ENCODE measurements at places on chromosomes 7 and 10.

GRCh38 chr10:132664407-132664806 is 121.5 kb downstream of the NKX6-2 start:
- no peak for DNase-seq

DNA sequence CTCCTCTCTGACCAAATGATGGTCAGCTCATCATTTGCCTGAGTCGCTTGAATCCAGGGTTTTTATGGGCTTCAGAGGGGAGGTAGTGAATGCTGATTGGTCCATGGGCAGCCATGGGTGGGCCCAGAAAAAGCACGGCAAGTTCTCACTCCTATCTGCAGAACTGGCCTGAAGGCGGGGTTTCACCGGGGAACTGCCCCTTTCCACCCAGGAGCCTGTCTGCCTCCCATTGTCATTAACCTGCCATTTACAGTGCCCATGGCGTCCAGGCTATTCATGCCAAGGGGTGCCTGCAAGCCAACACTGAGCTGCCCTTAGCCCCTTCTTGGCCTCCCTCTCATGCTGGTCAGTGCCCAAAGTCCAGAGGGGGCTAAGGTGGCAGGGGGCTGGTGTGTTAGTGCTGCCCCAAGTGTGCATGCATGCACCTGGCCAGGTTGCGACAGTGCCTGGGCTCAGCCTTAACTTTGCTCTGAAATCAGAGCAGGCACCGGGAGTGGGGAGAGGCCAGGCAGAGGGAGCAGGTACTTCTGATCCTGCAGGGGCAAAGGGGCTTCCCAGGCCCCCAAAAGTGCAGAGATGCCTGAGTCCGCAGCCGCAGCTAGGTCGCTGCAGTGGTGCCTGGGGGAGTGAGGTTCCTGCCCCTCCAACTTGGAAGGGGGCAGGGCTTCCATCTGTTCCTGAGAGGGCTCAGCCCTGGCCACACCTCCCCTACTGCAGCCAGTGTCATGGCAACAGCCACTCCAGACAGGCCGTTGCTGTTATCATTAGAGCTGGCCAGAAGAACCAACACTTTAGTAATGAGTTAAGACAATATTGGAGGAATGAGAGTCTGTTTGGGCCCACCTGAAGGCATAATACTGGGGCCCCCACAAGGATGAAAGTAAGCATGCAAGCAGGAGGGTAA is 561.6 kb downstream of the GRM8 start:
- DNase-seq, result no peak

DNA sequence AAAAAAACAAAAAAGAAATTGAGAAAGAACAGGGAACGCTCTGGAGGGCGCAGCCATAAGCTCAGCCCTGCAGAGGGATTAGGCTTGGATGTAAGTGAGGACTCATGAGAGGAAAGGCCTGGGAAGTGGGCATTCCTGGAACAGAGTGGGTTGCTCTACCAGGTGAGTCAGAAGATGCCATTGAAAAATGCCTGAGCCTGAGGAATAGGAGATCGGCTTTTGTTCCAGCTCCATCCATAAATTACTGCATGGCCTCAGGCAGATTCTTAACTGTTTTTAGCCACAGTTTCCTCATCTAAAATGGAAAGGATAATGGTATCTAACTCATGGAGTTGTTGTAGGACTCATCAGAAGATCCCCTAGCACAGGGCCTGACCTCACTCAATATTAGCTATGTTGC is 1.1 kb upstream of the RGR start:
- DNase-seq, result no peak

GRCh38 chr10:107614939-107615685 is 450.6 kb upstream of the SORCS1 start:
- DNase-seq, result no peak

DNA sequence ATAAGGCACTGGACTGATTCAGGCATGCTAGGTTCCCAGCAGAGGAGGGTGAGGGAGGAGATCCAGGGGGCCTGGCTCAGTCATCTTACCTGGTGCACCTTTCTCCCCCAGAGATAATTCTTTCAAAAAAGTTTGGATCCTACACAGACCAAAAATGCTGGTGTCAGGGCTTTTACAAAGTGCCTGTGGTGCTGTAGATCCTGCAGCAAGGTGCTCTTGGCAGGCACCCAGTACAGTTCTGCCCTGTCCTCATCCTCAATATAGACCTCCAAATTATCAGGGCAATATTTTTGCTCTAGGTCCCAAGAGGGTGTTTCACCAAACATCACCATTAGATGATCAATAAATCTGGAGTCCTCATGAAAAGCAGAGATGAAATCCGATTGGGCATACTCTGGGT is 78.5 kb upstream of the IGFBP3 start:
- DNase-seq, result no peak

DNA sequence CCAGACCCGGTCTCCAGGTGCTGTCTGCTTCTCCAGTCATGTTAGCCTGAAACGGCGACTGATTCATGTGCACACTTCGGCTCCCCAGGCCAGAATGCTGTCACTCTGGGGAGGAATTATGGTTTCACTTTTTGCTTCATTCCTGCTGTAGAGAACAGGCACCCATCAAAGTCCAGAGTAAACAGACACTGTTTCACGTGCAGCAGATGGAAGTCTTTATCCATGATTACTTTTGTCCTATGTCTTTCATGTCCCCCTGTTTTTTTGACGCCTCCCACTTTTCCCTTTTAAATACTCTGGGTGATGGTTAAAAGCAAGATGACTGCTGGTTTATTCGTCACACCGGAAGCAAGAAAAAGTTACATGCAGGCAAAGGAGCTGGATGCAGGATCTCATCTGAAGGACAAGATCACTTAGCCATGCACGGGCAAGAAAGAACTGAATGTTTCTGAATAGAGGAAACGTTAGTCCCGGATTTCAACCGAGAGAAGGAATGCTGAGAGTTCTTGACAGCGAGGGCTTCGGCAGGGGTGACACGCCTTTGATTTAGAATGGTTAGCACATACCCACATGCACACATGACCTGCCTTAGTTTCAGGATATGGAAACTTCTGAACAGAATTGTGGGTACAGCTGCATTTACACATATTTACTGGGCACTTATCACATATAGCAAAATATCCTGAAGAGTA is 250.0 kb upstream of the KLF6 start:
- DNase-seq, result no peak

DNA sequence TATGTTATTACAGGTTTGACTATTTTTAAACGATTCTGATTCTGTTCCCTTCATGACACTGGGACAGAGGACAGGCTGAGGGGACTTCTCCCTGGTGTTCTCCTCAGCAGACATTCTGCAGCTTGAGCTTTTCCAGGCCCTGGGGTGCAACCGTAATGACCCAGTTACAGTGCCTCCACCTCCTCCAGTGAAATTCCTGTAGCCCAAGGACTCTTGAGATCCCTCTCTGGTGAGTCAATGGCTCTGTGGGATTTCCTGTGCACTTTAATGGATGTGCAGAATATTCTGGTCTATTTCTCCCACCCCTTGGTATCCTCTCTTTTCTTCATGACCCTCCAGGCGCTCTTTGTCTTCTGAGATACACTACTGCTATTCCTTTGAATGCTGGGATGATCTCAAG is 319.3 kb downstream of the INHBA start:
- DNase-seq, result no peak

DNA sequence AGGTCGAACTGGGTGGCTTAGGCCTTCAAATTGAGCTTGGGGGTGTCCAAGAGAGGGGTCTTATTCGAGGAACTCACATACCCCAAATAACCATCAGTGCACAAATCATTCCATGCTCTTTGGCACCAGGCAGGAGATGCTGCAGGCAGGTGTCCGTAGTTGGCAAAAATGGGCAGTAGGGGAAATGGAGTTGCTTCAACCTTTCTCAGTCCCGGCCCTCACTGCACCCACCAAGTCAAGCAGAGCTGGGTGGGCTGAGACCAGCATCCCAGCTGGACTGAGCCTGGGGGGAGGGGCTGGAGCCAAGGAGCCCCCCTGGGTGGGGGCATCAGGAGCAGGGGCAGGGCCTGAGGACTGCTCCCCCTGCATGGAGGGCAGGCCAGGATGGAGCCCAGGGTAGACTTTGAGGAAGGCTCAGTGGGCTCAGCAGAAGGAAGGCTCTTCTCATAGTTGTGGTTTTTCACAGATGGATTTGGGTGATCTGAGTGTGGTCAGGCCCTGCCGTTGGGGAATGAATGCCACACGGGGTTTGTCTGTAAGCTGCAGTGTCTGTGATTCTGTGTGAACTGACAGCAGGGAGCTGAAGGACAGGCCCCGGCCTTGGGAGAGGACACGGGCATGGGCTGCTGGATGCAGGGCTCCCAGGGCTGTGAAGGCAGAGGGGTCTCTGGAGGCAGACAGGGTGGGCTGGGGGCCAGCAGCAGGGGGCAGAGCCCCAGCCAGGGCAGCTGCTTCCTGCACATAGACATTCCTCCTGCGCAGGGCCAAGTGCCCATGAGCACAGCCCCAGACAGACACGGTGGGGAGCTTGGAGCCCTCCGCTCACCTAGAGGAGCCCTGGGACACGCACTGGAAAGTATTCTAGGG is 144.5 kb downstream of the ADCY1 start:
- no peak for DNase-seq

DNA sequence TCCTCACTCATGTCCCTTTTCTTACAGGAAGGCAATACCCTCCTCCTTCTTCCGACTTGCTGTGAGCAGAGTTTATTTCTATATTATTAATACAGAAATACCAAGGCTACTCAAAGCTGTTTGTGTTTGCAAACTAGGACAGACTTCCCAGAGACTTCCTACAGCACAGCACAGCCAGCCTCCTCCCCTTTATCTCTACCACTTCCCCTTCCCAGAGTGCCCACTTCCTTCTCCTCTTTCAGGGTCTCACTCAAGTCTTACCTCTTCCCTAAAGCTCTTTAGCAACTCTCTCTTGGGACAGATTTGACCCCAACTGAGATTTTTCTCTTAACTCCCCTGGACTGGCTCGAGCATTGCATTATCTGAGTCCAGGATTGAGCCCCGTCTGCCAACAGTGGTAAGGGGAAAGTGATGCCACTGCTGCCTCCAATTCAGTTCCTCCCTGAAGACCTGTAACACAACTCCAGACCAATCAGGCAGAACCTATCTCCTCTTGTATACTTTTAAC is 5.5 kb upstream of the LRGUK start:
- DNase-seq, result no peak

DNA sequence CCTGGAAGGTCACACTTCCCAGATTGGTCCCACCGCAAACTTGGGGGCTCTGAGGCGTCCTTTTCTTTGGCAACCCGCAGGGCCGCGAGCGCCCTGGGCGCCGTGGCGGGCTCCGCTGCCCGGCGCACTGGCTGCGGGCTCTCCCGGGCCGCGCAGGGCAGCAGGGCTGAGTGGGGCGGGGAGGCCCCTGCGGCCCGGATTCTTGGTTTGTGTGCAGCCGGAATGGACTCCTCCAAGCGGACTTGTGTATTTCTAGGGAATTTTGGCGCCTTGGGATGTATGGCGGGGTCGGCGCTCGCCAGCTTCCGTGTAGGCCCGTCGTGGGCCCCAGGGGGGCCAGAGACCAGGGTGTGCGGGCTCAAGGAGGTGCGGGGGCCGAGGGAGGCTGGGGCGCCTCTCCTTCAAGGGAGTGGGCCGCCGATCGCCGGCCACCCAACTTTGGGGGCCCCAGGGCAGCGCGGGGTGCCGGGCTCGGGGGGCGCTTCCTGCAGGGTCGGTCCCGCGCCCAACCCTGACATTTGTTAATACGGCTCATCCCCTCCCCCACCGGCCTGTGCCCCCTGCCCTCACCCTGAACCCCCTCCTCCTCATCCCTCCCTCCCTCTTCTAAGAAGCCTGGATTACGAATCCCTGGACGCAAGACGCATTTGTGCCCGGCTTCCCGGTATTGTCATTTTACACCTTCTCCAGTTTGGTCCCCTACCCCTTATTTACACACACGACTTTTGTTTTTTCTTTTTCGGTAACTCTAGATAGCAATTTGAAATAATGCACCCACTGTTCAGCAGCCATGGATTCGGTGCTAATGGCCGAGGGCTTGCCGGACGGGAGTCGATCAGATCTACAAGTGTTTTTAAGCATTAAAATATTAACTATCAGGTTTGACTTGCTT is 2.5 kb downstream of the TCF7L2 start:
- no peak for DNase-seq

GRCh38 chr10:62175251-62175650 is 93.4 kb downstream of the RTKN2 start:
- no peak for DNase-seq

DNA sequence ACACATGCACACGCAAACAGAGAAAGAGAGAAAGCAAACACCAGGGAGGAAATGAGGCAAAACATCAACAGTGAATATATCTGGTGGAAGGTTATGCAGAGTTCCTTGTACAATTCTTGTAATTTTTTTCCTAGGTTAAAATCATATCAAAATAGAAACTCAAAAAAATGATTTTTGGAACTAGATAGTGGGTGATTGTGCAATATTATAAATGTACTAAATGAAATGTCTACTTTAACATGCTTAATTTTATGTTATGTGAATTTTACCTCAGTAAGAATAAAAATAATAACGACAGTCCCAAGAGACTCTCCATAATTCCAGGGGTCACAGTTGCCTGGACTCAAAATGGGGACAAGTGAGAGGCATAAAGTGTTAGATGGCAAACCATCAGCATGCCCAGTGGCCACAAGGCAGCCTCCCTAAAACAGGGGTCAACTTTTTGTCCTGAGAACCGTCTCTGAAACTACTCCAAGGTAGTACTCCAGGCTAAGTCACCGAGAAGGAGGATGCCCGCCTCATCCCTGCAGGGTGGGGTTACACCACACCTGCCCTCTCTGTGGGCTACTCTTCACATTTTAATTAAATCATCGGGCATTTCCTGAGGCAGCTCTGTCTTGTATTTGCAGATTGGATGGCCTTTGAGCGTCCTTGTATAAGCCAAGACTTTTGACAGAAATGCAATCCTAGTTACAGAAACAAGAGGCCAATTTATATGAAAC is 267.7 kb downstream of the ELMO1 start:
- no peak for DNase-seq

DNA sequence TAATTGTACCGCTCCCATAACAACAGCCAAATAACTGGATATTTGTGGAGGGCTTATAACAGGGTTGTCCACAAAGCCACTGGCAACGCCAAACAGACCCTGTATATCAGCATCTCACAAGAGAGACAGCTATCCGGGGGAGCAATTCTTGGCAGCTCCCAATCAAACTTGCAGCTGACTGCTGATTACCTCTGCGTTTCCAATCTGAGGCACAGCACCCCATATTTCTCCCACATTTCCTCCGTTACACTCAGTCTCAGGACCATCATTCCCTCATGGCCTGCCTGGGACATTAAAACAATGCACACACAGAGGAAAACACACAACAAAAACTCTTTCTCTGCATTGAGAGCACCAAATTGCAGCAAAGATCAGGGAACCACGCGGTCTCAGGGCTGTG is 67.8 kb upstream of the SDK1 start:
- DNase-seq, result no peak

- no peak for DNase-seq
These were observed 66.5 kb upstream of the TNS3 start for GRCh38 chr7:47648275-47648925.

DNA sequence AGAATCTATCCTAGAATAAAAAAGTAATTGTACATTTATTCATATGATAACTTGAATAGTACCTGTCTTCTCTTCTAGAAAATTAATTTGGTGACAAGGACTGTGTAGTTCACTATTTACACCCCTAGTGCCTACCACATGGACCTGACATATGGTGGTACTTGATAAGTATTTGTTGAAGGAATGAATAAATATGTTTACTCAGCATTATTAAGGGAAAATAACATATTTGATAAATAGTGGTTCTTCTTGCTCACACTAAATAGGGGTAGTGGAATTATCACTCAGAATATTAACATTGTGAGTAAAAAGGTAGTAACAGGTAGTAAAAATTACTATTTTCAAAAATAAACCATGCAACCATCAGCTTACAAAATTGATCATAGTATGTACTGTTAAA is 2.8 kb downstream of the SHTN1 start:
- DNase-seq, result no peak
